ENCODE measurements at places on chromosomes 4 and X.
A peak's percentile ranks its signal among the peaks of the same experiment; 100 is the strongest.

- DNase-seq, result no peak
Measured at GRCh38 chr4:92814677-92815076, 510.9 kb downstream of the GRID2 start.

GRCh38 chrX:150358651-150359050 lies 4.5 kb upstream of the MAMLD1 start:
- DNase-seq, result no peak

GRCh38 chrX:68820476-68821110 lies 8.2 kb upstream of the EFNB1 start:
- DNase-seq, result no peak

DNA sequence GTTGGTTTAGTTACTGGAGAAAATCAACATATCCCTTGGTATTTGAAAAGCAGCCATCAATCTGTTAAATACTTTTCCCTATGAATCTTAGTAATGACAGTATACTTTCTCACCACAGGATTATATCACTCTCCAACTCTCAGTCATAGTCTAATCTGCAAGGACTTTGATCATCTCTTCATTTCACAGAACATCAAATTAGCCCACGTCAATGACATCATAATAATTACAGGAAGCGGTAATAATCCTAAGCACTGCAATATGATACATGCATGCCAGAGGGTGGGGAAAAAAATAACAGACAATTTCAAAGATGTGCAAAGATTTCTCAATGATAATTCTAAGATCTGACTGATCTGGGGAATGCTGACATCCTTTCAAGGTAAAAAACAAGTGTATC lies 404.1 kb downstream of the GPM6A start:
- no peak for DNase-seq

DNA sequence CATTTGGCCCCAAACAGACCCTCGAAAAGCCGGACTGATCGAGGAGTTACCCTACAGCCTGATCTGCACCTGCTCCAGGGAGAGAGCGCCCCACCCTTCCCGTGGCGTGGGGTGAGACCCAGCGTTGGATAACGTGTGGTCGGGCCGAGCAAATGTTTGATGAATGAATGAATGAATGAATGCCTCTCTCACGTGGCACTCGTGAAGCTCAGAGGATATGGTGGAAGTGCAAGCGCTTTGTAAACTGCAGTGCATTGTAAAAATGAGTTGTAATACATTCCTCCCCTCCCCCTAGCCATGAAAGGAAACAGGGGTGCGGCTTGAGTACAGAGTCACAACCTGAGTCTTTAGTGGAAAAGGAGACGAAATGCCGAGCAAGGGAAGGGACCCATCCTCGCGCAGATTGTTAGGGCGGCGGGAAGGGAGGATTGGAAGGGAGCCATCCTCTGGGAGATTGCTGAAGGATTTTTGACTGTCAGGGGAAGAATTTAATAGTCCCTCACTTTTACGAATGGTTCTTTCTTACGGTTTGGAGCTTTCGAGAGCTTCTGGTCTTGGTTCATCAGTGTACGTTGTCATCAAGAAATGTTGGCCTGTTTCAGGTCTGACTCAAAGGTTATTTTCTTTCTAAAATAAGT lies 772 bp upstream of the FBXW7 start:
- no peak for DNase-seq

GRCh38 chr4:166078955-166079354 lies 205.9 kb downstream of the TLL1 start:
- DNase-seq, result no peak

DNA sequence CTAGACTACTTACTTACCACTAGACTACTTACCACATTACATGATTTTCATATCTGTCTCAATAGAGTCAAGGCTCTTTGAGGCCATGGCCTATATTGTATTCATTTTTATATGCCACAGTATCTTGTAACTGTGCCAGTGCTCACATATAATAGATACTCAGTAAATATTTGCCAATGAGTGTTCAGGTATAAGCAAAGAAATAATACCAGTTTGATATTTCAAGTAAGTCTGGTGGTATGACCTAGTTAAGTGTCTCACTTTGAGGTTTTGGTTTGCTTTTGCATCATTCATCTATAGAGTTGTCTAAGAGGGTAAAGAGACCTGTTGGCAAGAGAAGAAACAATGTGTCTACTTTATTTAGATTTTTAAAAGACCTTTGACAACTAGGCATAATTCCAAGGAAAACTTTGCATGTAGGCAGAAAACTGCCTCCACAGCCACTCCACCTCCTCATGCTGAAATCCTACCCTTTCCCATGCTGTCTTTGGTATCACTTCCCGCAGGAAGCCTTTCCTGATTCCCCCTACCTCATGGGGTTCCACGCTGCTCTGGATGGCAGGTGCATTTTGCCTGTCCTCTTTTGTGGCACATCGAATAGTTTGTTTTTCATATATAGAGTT lies 91.3 kb upstream of the KLHL13 start:
- DNase-seq, result no peak

- DNase-seq, result no peak
Measured at GRCh38 chrX:110448459-110448858, 89.8 kb downstream of the RTL9 start.

DNA sequence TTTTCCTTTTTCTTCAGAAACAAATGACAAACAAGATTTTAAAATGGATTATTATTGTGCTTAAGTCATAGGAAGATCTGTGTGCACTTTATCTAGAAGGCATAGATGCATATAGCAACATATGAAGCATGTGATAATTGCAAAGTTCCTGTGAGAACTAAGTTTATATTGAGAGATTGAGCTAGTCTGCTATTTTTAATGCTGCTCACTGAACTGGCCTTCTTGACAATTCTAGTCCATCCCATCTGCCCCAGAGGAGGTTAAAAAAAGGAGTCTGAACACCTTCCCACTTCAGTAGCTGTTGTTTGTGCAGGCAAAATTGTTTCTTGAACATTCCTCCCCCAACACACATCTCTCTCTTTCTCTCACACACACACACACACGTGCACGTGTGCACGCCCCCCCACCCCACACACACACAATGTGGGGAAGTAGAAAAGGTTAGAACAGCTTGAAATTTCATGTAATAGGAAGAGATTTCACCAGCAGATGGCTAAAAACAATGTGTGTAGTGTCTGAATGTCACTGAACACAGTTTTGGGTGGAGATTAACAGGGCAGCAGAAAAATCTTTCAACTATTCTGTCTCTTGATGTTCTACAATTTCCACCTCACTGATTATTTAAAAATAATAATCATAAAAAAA lies 108.0 kb downstream of the GPM6A start:
- DNase-seq, result no peak

- no peak for DNase-seq
Measured at GRCh38 chr4:147756417-147756816, 24.5 kb downstream of the ARHGAP10 start.

DNA sequence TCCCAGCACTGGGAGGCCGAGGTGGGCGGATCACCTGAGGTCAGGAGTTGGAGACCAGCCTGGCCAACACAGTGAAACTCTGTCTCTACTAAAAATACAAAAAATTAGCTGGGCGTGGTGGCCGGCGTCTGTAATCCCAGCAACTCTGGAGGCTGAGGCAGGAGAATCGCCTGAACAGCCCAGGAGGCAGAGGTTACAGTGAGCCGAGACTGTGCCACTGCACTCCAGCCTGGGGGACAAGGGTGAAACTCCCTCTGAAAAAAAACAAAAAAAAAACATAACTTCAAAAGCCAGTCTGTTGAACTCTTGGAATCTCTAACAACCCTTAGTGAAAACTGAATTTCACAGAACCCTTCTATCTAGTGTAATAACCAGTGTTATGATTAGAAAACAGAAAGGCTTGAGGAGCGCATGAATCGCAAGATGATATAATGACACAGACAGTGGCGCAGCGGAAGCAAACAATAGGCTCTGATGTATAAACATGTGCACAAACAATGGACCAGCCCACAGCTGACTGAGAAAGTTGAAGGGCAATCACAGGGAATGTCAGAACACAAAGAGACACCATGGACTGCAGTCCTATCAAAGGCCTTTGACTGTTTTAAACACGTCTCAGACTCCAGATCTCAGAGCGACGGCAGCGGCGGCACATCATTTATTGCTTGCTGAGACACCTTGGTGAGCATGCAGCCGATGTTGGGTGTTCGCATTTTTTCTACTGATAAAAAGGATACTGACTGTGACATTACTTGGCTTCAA lies 81.6 kb downstream of the NSUN7 start:
- DNase-seq, result peak; percentile 43

DNA sequence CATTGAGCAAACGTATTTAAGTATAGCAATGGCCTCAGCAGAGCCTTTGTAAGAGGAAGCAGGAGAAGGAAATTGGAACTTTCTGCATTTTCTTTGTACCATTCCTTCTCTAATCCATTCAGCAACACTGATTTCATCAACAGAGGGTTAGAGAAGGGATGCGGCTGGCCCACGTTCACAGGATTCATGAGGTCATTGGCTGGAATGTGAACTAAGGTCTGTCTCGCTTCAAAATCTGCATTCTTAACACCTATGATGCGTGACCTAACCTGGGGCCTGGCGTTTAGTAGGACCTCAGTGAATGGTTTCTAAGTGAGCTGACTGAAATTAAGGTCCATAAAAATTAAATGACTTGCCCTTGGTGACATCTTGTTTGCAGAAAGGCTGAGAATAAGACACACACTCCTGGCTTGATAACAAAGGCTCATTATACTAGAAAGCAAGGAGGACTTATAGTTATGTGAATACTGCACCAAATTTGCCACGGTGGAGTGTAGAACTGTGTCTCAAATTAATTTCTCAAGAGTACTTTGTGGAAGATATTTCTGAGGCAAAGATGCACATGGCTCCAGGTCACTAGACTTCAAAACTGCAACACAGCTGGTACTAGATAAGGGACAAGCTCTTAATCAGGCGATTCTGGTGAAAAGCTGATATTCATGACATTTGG lies 25.4 kb downstream of the FGFBP1 start:
- DNase-seq, result no peak

DNA sequence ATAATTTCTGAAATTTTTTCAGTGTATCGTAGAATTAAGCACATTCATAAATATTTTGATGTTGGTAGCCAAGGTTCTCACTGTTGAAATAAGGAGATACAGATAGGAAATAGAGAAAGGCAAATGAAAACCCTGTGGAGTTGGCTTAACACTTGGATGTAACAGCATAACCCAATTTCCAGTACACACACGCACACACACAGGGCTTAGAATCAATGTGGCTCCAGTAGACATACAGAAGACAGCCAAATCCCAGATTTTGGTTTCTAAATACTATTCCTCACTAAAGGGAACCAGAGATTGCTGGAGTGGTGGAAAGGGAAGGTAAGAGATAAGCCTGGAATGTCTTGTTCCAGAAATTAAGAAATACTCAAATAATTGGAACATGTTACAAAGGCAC lies 54.4 kb downstream of the SMAD1 start:
- DNase-seq, result no peak

DNA sequence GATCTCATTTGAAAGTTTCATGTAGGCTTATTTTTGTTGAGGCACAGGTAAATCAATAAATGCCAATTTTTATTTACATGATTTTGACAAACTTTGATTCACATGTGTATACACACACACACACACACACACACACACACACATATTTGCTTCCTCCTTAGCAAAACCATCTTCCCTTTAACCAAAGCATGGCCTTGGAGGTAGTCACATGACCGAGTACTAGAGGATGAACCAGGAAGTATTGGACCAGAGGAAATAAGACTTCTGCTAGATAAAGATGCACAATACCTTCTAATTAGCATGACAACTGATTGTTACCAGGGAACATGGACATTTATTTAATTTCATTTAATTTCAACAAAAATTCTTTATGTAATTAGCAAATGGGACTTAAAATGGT lies 23.4 kb upstream of the CFAP299 start:
- no peak for DNase-seq

- DNase-seq, result peak; percentile 56
Measured at GRCh38 chrX:123648028-123648810, 84.6 kb downstream of the THOC2 start.

- DNase-seq, result peak; percentile 6
Measured at GRCh38 chr4:143482840-143483239, 30.7 kb upstream of the SMARCA5 start.

- DNase-seq, result no peak
Measured at GRCh38 chrX:16771483-16772398, 14.5 kb upstream of the TXLNG start.

DNA sequence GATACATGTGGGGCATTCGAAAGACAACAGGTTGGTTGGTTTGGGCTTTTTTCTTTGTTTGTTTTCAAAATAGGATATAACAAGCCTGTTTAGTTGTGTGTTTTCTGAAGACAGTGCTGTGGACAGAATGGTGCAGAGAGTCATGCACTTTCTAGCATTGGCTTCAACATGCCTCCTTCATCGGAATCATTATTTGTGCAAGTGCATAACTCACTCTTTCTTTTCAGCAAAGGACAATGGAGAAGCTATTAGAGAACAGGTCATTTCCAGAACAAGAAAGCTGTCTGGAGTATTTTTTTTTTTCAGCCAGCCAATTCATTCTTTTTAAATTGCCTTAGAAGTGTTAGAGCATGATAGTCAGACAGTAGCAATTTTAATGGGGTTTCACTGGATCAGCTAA lies 225.8 kb downstream of the STK32B start:
- peak; percentile 50 for DNase-seq

DNA sequence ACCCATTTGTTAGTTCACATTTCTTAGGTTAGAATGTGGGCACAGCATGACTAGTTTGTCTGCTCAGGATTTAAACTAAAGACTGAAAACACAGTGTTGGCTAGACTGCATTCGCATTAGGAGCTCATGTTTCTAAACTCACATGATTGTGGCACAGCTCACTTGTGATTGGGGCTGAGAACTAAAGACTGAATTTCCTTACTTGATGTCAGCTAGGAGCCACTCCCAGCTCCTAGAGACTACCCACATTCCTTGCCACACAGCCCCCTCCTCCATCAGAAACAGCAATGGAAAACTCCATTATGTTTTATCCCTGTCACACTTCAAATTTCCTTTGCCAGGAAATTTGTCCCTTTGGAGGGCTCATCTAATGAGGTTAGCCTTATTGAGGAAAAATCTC lies 170.2 kb upstream of the NUDT6 start:
- no peak for DNase-seq

GRCh38 chr4:17884063-17884462 lies 73.3 kb downstream of the NCAPG start:
- DNase-seq, result no peak

DNA sequence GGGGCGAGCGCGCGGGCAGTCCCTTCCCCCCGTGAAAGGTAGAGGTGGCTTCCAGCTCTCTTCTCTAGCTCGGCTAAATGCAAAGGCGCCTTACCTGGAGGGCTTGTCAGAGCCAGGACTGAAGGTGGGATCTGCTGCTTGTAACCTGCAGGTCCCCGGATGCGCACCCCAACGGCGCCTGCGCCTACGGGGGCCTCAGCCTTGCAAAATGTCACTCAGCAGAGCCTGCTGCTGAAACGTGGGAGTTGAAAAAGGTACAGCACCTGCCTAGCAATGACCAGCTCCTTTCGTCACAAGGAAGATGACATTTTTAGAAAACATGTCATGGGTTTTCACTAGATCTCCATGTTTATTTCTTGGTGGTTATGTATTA lies 583 bp downstream of the ABHD18 start:
- peak; percentile 32 for DNase-seq

DNA sequence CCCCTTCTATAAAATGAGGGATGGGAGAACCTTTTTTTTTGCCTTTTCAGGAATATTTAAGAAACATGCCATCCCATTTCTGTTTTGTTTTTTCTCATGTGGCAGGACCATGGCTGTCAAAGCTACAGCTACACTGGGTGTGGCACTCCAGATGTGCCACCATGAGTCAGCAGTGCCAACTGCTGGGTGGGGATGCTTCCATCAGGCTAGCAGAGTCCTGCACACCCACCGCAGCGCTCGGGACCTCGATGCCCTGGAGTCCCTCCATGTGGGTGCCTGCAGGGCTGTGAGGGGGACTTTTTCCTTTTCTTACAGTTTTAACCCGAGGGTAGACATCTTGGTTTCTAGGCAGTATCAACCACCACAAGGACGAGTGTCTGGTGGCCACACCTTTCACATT lies 352.6 kb downstream of the NR3C2 start:
- DNase-seq, result no peak
